ENCODE measurements at places on chromosomes 2 and 18.

DNA sequence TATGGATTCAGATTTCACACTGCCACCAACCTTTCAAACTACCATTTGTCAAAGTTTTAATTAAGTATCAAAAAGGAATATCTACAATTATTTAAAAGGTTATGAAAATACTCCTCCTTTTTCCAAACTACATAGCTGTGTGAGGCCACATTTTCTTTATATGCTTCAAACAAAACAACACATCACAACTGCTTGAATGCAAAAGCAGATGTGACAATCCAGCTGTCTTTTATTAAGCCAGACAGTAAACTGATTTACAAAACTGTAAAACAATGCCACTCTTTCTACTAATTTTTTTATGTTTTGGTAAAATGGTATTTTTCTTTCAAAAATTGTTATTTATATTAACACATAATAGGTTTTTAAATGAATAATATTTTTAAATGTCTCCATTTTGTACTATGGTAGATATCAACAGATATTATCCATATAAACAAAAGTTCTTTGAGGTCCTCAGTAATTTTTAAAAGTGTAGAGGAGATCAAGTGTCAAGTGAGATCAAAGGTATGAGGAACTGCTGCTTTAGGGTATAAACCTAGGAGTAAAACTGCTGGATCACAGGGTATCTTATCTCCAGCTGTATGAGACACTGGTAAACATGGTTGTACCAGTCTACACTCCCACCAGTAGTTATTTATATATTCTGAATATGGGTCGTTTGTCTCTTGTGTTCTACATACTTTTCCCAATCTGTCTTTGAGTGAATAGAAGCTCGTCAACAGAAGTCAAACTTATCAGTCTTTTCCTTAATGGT lies 68.8 kb upstream of the SERTAD2 start:
- no peak for DNase-seq

- no peak for DNase-seq
These were observed 42.8 kb upstream of the LAPTM4A start for GRCh38 chr2:20094142-20094755.

DNA sequence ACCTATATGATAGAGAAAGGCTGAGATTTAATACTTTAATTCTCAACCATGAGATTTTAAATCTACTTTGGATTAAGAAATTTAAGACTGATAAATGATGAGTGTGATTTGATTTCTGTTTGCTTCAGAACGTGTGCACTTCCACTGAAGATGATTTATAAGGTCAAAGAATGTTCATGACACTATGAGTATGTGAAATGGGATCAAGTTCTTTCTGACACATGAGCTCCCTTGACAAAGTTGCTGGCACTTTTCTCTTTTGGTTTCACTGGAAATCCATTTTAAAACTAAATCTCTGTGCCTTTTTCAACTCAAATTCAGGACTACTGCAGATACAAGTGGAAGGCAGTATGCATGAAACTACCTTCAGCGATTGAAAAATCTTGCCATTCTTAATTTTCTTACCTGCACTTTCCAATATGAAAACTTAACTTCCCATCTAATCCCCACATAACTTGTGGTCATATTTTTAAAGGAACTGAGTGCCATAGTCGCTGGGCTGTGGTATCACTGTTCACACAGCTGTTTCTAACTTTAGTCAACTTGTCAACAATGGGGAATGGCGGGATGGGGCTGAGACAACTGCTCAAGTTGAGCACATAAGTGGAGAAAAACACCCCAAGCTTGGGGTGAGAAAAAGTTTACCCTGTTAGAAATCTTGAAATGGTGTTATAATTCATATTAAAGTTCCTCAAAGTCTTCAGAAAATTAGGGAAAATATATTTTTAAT lies 51.8 kb upstream of the TTN start:
- DNase-seq: no peak

DNA sequence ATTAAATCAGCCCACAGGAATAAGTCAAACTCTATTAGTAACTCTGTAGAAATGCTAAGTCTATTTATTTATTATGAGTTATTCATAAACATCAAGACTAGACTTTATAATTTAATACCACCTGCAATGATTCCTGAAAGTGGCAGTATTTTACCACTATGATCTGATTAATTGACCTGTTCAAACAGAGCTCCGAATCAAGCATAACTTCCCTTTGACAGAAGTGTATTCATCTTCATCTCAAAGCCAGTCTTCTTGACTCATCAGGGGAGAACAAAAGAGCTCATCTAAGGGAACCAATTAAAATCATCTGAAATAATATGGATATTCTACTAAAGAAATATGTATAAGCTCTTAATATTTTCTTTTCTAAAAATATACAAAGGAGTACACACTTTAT lies 122.3 kb downstream of the MBD2 start:
- no peak for DNase-seq

GRCh38 chr18:48796491-48797205 lies 154.1 kb downstream of the SMAD7 start:
- no peak for DNase-seq

DNA sequence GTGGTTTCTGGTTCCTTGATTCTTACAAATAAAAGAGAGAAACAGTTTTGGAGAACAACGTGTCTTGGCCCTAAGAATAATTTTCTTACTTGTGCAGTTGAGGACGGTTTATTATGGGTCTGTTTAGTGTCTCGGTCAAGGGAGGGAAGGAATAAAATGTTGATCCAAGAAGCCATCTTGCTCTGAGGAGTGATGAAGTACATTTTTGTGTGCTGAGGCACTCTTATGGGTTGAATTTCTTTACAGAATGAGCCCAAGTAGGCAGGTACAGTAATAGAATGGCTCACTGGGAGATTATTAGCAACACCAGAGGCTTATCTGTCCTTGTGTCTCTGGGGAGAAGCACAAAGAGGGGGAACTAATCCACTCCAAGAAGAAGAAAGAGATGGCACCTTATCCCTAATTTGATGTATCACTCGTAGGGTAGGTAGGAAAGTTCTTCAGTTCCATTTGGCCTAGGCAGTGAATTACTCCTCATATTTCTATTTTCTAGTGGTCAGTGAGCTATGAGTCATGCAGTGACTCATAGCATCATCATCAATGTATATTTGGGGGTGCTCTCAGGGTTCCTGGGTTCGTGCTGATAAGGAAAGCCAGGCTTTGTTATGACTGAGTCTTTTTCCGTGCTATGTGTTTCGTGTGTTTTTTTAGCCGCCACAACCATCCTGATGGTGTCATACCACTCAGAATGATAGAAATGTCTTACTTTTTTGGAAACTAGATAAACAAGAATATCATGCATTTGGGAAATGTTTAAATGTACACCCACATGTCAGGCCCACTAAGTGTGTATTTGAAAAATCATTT lies 250.1 kb upstream of the CTAGE1 start:
- no peak for DNase-seq

- DNase-seq: no peak
These were observed 463.7 kb upstream of the RGPD4 start for GRCh38 chr2:107362993-107363392.

DNA sequence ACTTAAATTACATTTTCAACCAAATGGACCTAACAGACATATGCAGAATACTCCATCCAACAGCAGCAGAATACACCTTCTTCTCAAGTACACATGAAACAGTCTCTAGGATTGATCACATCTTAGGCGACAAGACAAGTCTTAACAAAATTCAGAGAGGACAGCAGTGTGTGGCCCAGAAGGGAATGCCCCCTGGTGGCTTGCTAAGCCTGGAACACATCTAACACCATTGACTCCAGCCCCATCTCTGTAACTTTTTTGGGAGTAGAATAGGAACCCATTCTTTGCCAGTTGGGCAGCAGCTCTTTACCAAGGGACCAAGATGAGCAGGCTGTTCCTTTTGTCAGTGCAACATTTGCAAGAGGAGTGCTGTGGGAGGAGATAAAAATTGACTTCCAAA lies 249.9 kb downstream of the PLCL1 start:
- DNase-seq: peak; percentile 15

DNA sequence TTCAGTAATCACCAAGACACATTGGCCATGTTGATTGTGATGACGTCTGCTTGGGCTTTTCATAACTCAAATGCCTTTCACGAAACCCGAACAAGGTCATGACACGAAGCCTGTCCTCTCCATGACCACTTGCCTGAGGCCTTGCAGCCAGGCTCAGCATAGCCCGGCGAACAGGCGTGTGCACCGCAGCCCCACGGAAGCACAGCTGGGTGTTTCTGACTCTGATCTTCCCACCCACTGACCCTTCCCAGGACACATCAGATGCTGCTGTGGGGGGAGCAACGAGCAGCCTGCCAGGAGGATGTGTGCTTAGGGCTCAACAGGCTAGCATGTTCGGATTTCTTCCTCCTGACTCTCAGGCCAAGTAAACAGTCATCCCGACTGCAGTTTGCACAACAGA lies 369.4 kb upstream of the SALL3 start:
- DNase-seq: no peak

- no peak for DNase-seq
These were observed 4.3 kb downstream of the NTSR2 start for GRCh38 chr2:11665510-11666362.

- no peak for DNase-seq
These were observed at the start of gene SEMA4C for GRCh38 chr2:96869822-96870625. TSS of gene SEMA4C (minus strand) at chr2:96870080. CDS start at chr2:96867886, 2,194 bp downstream.

- DNase-seq: no peak
These were observed 137.4 kb downstream of the NFATC1 start for GRCh38 chr18:79533146-79533545.

DNA sequence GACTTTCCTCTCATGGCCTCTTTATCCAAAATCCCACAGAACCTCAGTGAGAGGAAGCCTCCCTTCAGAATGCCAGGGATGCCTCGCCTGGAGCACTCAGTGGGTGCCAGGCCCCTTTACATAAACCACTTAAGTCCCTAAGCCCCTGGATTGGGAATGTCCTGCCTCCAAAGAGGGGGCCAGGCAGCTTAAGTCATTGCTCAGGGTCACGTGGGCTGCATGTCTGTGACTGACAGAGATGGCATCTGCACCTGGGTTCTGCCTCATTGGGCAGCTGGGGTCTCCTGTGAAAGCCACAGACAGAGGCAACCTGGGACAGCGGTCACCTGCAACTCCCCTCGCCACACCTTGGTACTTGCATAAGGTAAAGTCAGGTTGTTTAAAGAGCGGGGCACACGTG lies 93.5 kb downstream of the MYT1L start:
- no peak for DNase-seq

DNA sequence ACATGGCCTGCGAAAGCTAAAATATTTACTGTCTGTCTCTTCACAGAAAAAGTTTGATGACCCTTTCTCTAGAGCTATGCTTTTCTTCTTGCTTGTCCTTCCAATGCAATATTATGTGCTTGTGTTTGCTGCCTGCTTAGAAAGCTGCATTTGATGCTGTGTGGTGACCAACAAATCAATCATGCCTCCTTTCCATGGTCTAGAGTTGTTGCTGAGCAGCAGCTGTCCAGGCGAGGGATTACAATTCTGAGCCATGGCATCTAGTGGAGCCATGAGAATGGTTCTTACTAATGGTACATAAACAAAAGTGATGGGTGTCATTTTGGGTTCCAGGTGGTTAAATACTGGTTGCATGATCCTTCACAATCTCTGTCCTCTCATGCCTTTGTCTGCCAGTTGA lies 1142.1 kb downstream of the DPP10 start:
- DNase-seq: no peak

GRCh38 chr2:190888449-190888848 lies 7.8 kb downstream of the GLS start:
- no peak for DNase-seq

- DNase-seq: no peak
These were observed 51.0 kb upstream of the DSC1 start for GRCh38 chr18:31213641-31214040.

DNA sequence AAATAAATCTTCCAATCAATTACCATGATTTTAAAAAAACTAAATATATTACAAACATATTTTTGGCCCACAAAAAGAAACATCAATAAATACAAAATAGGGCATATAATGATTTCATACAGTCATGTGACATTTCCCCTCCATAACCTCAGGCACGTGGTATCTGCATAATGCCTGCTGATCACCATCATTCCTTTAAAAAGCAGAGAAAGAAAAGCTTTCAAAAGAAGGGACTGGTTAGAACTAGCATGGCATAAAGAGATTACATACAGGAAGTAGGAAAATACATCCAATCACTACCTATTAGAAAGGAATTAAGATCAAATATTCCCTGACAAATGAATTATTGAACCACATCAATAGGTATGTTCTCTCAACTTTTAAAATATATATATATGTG lies 83.5 kb downstream of the INO80D start:
- DNase-seq: no peak

GRCh38 chr2:237552908-237553307 lies 13.5 kb upstream of the PRLH start:
- DNase-seq: no peak

DNA sequence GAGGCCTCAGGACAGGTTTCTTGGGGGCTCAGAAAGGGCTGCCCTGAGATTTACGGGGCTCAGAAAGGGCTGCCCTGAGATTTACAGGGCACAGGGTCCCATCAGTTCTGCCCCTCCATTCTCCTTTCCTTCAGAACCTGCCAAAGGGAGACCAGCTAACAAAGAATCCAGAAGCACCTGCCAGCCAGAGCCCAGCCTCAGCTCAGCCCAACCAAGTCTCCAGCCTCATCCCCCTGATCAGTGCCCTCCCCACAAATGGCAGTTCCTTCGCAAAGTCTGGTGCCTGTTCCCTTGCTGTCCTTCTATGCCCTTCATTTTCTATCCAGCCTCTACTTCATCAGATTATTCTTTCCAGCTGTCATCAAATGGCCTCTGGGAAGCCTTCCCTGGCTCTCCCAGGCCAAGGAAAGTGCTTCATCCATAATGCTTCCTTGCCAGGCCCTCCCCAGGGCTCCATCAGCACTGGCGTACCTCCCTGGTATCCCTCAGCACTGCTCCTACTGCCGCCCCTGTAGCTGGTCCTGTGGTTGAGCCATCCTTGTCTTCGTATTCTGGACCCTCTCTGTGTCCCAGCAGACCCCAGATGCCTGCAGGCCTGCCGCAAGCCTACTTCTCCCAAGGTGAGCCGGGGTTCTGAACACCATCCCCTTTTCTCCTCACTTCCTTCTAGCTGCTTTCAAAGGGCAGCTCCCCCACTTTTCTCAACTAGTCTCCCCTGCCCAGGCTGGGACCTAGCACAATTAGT lies 96.2 kb upstream of the EPAS1 start:
- no peak for DNase-seq

- no peak for DNase-seq
These were observed 86.4 kb downstream of the SNTG2 start for GRCh38 chr2:1037066-1037465.

DNA sequence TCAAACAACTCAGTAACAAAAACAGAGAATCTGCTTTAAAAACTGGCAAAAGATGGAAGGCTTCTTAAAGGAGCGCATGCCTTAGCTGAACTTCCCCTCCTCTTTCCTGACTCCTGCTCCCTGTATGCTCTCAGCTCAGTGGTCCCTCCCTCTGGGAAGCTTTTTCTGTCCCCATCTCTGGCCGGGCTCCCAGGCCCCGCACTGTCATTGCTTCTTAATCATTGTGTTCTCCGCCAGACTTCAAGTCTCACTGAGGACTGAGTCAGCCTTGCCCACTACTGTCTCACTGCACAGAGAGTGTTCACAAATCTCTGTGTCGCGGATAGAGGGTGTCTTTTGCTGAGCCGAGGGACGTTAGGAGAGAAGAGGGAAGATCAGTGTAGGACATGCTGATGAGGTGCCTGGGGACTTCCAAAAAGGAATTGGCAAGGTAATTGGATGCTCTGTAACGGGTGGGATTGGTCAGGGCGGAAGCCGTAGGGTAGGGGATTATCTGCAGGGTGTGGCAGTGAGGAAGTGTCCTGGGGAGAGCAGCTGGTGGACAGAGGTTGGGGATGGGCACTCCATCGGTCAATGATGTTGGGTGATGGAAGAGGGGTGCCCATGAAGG lies 16.2 kb downstream of the TOGARAM2 start:
- DNase-seq: no peak

- DNase-seq: no peak
These were observed 144.3 kb downstream of the ATAD2B start for GRCh38 chr2:23782646-23783045.

GRCh38 chr2:21544392-21544791 lies 420.6 kb downstream of the TDRD15 start:
- DNase-seq: no peak

Measured in stimulated activated CD4-positive, alpha-beta T cell treated with anti-CD3 and anti-CD28 coated beads, TNF-alpha, amount 100 ng/mL, for 4 hours (primary cell).